Calu3 (cell line): ENCODE measurements at places on chromosomes 2 and 18. TPM values are rescaled to one million over a fixed set of nuclear protein-coding genes. Genes with fewer than 3 reads are reported as not detected.
A peak's percentile ranks its signal among the peaks of the same experiment; 100 is the strongest.

GRCh38 chr18:13813271-13813849, 10.6 kb upstream of the MC5R start:
- peak; percentile 77 for DNase-seq
- H3K27me3 ChIP-seq, result peaks cover 24% of the 10 kb centered on the region
- peaks cover 31% of the 10 kb centered on the region for H3K4me1 ChIP-seq
- H3K36me3 ChIP-seq, result peaks cover 12% of the 10 kb centered on the region

DNA sequence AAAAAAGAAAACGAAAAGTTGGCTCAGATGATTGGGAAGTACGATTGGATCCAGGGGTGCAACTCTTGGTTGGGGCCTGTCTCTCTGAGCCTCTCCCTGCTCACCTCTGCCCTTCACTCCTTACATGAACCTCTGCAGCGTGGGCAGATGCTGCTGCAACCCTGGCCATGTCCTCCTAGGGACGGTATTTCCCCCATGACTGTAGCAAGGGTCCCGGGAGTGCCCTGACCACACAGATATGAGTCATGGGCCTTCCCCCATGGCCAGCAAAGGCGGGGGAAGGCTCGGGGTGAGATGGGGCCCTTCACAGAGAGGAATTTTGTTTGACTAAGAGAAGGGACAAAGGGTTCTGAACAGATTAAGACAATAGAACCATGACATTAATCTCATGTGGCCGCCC, 129.0 kb downstream of the NCK2 start:
- peak overlapping the region; percentile 34 for H3K4me3 ChIP-seq
- H3K27me3 ChIP-seq, result no peaks in the 10 kb centered on the region
- peaks cover 43% of the 10 kb centered on the region for H3K4me1 ChIP-seq
- peaks cover 10% of the 10 kb centered on the region for H3K36me3 ChIP-seq

- no peaks in the 10 kb centered on the region for H3K27me3 ChIP-seq
- no peak overlapping the region for H3K4me3 ChIP-seq
- no peaks in the 10 kb centered on the region for H3K4me1 ChIP-seq
- H3K27ac ChIP-seq, result no peak overlapping the region
- H3K36me3 ChIP-seq, result no peaks in the 10 kb centered on the region
Measured at GRCh38 chr2:212726403-212726802, 187.8 kb upstream of the ERBB4 start.

DNA sequence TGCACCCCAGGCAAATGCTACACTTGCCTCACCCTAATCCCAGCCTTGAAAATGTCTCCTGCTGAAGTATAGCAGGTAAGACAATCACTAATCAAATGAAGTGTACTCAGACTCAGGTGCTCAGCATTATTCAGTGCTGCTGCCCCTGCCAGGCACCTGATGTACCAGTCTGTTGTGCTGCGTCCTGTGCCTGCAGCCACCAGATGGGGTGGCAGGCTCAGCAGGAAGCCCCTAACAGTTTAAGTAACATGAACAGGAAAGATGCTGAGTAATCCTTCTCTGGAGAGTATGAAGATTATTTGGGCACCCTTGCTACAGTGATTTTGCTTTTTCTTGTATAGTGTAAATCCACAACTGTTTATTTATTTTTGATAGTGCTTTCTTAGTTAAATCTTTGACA, 69.1 kb downstream of the TACR1 start:
- DNase-seq, result no peak
- no peaks in the 10 kb centered on the region for H3K36me3 ChIP-seq
- H3K4me1 ChIP-seq, result no peaks in the 10 kb centered on the region
- no peak overlapping the region for H3K27ac ChIP-seq
- H3K27me3 ChIP-seq, result no peaks in the 10 kb centered on the region
- no peak overlapping the region for H3K4me3 ChIP-seq

DNA sequence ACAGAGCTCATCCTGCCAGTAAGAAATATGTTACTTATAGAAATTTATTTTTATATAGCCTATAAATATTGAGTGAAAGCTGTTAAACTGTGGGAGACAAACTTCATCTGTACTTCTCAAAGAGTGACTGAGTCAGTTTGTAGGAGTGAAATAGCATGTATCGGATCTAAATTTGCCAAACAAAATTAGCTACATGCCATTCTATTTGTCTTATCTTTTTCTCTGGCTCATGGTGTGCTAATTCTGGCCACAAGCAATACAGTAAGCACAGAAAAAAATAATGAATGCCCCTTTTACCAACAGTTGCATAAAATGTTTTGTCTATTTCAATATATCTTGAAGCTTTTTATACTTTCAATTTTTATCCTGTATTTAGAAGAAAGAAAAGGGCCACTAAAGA, 12.5 kb downstream of the ERBB4 start:
- no peak overlapping the region for H3K4me3 ChIP-seq
- no peaks in the 10 kb centered on the region for H3K4me1 ChIP-seq
- H3K27ac ChIP-seq, result no peak overlapping the region
- H3K36me3 ChIP-seq, result no peaks in the 10 kb centered on the region

GRCh38 chr2:19141234-19142004, 217.0 kb downstream of the OSR1 start:
- H3K4me3 ChIP-seq, result peak overlapping the region; percentile 44
- H3K27ac ChIP-seq, result peak overlapping the region; percentile 59
- peaks cover 39% of the 10 kb centered on the region for H3K4me1 ChIP-seq

- no peak overlapping the region for H3K27ac ChIP-seq
- no peak for DNase-seq
- H3K36me3 ChIP-seq, result no peaks in the 10 kb centered on the region
- peaks cover 10% of the 10 kb centered on the region for H3K4me1 ChIP-seq
- no peaks in the 10 kb centered on the region for H3K27me3 ChIP-seq
- H3K4me3 ChIP-seq, result no peak overlapping the region
Measured at GRCh38 chr2:156537141-156537540, 101.0 kb downstream of the GPD2 start.

- no peak overlapping the region for H3K4me3 ChIP-seq
- no peaks in the 10 kb centered on the region for H3K27me3 ChIP-seq
- no peak for DNase-seq
- no peaks in the 10 kb centered on the region for H3K4me1 ChIP-seq
- H3K36me3 ChIP-seq, result no peaks in the 10 kb centered on the region
- no peak overlapping the region for H3K27ac ChIP-seq
Measured at GRCh38 chr18:56060967-56061541, 473.1 kb upstream of the TCF4 start.

- H3K27me3 ChIP-seq, result peaks cover 21% of the 10 kb centered on the region
- no peak overlapping the region for H3K27ac ChIP-seq
- no peak overlapping the region for H3K4me3 ChIP-seq
- no peaks in the 10 kb centered on the region for H3K4me1 ChIP-seq
- DNase-seq, result no peak
Measured at GRCh38 chr2:11949732-11950523, 203.5 kb downstream of the LPIN1 start.

DNA sequence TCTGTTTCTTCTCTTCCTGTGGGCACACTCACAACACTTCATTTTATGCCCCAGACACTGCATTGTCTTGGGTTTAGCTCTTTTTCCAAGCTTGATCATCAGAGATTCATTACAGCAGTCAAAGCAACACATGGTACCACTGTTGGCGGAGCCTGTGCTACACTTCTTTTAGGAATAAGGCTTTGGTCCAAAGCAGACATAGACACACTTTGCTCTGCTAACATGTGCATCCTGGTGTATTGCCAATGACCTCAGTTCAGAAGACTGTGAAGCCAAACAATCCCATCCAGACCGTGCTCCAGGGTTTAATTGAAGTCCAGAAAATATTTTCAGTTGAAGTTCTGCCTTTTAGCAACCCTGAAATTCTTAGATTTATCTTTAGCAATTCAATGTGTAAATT, 354.6 kb upstream of the RAB12 start:
- no peak for DNase-seq
- no peak overlapping the region for H3K4me3 ChIP-seq
- H3K36me3 ChIP-seq, result no peaks in the 10 kb centered on the region
- H3K4me1 ChIP-seq, result no peaks in the 10 kb centered on the region
- H3K27ac ChIP-seq, result no peak overlapping the region

GRCh38 chr2:71952572-71953188, 195.0 kb downstream of the CYP26B1 start:
- no peaks in the 10 kb centered on the region for H3K27me3 ChIP-seq
- no peaks in the 10 kb centered on the region for H3K36me3 ChIP-seq
- H3K27ac ChIP-seq, result no peak overlapping the region
- H3K4me1 ChIP-seq, result peaks cover 19% of the 10 kb centered on the region

SLC39A6 gene
- total RNA-seq, result 54.4 and 62.9 TPM in 2 replicates

TSPYL6 gene
- total RNA-seq, result not detected in 2 replicates

HOXD4 gene
- not detected in 2 replicates for total RNA-seq

SS18 gene
- 86.6 and 89.9 TPM in 2 replicates for total RNA-seq
